HuH-7 (cell line): ENCODE measurements at places on chromosomes 1 and 21.

- no peak for DNase-seq
Observed at GRCh38 chr21:16309250-16309971, 579.6 kb downstream of the USP25 start.

DNA sequence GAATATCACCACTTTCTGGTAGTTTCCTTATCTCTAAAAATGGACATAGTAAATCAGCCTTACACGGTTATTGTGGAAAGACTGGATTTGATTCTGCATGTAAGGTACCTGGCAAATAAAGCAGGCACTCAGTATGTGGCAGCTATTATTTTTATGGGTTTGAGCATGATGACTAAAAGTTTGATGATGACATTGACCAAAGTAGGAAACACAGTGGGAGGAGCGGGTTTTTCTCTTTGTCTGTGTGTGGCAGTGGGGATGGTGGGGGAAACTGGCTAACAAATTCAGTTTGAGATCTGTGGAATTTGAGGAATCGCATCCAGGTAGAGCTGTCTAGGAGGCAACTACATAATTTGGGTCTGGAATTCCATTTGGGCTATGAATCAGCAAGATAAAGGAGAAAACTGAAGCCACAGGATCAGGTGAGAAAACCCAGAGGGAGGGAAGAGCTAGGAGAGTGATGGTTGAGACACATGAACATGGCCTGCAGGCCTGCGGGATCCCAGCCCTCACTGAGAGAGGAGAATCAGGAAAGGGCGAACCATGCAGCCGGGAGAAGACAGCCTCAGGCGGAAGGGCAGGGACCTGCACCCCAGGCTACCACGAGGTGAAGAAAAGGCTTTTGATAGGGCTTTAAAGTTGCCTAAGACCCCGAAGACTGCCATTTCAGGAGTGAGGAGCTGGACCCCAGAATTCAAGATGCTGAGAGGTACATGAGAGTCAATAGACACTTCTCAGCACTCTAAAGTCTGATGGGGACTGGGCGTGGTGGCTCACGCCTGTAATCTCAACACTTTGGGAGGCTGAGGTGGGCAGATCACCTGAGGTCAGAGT lies 52.2 kb downstream of the MEF2D start:
- DNase-seq, result no peak

DNA sequence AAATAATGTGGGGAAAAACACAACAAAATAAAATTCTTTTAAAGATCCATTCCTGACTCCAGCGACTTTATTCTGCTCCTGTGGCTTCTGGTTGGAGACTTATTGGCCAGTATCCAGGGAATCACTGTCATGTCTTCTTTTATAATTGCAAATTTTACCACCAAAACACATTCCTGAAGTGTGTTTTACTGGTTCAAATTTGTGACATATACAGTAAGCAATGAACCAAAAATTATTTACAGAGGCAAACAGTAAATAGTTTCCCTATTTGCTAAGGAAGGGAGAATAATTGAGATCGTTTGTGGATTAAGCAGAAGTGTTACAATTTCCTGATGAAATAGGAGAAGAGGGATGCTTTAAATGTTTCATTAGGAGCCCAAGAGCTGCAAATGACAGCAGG lies 118.7 kb downstream of the ZNF281 start:
- no peak for DNase-seq

DNA sequence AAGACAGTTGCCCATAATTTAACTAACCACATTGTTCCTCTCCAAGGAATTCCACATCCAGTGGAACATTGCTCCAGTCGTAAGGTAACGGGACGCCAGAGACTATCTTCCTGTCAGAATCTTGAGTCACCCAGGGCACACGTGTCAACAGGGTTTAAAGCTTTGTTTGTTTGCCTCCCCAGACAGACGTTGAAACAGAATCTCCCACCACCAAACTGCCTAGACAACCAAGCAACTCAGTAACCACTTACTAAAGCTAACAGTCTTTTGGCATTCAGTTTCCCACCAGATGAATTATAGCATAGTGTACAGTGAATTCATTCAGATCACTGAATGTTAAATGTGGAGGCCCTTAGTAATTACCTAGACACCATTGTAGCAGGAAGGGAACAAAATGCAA lies 439.5 kb downstream of the PLPP3 start:
- DNase-seq, result no peak

- DNase-seq, result no peak
Observed at GRCh38 chr1:34970829-34971228, 14.3 kb downstream of the TMEM35B start.

DNA sequence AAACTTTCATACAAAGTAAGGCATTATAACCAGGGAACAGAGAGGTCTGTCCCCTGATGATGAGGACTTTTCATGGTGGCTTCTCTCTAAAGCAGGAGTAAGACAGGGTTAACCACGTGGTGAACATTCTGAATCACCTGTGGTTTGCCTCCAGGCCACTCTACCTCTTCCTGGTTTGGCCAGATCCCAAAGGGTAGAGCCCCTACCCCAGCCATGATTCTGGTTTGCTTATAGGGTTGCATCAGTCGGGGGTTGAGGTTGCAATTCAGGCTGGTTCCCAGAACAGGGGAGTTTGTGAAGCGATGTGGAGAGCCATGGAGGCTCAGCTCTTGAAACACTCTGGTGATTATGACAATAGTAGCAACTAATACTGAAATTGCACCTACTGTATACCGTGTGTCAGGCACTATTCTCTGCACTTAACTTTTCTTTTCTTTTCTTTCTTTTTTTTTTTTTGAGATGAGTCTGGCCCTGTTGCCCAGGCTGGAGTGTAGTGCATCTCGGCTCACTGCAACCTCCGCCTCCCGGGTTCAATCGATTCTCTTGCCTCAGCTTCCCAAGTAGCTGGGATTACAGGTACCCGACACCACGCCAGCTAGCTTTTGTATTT lies 8.3 kb downstream of the CNR2 start:
- DNase-seq, result no peak

GRCh38 chr1:211697356-211697755 lies 21.9 kb upstream of the NEK2 start:
- DNase-seq, result no peak

- no peak for DNase-seq
Observed at GRCh38 chr1:39117899-39118450, 86.5 kb upstream of the MACF1 start.

DNA sequence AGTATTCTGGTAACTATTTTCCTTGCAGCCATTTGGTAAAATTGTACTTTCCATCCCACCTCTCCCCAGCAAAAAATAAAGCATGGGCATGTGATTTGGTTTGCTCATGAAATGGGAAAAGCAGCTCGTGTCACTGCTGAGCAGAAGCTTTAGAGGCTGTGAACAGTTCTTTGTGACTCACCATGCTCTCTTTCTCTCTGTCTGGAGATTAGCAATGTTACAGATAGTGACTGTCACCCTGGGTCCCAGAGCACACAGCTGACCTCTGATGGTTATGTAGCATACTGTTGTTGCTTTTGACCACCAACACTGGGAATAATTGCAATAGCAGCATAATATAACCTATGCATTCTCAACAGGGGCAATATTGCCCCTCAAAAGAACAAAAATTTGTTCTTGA lies 70.6 kb downstream of the RGS2 start:
- peak; percentile 16 for DNase-seq

DNA sequence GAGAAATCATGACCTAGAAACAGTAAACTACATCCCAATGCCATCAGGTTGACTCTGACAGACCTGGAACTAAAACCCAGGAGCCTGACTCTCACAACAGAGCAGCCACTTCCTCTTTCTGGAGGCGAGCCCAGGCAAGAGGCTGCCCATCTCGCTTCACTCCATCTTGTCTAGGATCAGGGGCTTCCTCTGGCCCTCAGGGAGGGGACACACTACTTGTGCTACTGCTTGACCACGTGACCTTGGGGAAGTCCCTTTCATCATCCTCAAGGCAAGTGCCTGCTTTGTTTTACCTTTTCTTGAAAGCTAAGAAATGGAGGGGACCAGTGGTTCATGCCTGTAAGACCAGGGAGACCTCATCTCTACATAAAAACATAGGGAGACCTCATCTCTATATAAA lies 2.6 kb upstream of the TENT5B start:
- DNase-seq, result no peak

- peak; percentile 93 for DNase-seq
Observed at GRCh38 chr1:35557118-35557610, at the start of gene KIAA0319L. KIAA0319L (minus strand) TSS chr1:35557403; CDS start chr1:35554491, 2,912 bp downstream.

GRCh38 chr1:244393604-244394176 lies 58.0 kb downstream of the ADSS2 start:
- DNase-seq, result no peak

GRCh38 chr1:94000510-94001282 lies 91.5 kb upstream of the GCLM start:
- no peak for DNase-seq

DNA sequence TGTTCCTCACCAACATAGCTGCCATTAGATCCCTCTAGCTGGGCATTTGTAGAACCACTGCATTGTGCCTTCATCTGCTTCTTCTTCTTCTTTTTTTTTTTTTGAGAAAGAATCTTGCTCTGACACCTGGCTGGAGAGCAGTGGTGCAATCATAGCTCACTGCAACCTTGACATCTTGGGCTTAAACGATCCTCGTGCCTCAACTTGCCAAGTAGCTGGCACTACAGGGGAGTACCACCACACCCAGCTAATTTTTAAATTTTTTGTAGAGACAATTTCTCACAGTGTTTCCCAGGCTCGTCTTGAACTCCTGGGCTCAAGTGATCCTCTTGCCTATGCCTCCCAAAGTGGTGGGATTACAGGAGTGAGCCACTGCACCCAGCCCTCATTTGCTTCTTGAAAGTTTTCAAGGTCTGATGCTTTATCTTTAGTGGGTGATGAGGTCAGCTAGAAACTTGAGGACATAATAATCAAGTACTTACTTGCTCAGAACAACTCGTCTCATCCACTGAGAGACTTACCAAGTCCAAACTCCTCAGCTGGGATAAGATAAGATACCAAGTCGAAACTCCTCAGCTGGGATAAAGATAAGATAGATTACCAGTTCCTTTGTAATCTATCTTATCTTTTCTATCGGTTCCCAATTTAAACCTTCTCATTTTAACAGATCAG lies 71.5 kb downstream of the MACF1 start:
- no peak for DNase-seq

- no peak for DNase-seq
Observed at GRCh38 chr1:64489707-64490106, 19.8 kb downstream of the CACHD1 start.

GRCh38 chr1:226875641-226876295 lies 5.4 kb downstream of the PSEN2 start:
- no peak for DNase-seq

GRCh38 chr1:7100479-7100878 lies 315.2 kb downstream of the CAMTA1 start:
- DNase-seq, result no peak

GRCh38 chr1:213993929-213994328 lies 6.2 kb downstream of the PROX1 start:
- DNase-seq, result no peak

DNA sequence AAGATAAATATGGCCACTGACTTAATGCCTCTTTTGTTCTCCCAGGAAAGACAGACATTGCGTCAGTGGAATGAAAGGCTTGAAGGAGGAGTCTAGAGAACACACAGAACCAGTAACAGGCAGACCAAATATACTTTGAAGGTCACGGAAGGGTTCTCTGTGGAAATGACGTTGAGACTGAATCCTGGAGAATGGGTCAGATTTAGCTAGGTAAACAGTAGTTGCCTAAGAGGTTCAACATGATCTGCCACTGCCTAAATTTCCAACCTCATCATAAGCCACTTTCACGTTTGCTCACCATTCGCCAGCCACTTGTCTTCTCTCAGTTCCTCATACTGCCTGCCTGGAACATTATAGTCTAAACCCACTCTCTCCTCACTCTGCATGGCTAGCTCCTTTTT lies 20.5 kb downstream of the PLA2G4A start:
- DNase-seq, result no peak

- peak; percentile 1 for DNase-seq
Observed at GRCh38 chr1:190563230-190563629, 85.6 kb upstream of the BRINP3 start.

DNA sequence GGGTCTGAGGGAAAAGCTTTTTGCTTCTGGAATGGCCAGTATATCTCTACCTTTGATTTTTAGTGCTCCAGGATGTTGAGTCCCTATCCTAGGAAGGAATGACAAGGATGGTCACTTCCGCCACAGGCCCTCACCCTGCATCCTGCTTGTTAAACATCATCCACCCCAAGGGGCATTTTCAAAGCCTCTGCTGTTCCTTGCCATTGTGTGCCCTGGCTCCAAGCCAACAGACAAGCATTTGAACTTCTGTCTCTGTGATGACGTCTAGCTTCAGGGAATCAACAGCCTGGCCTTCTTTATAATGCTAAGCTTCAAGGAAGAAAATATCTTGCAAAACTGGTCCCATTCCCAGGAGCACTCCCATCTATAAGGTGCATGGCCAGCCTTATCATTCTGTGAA lies 12.3 kb upstream of the JAM2 start:
- DNase-seq, result no peak

DNA sequence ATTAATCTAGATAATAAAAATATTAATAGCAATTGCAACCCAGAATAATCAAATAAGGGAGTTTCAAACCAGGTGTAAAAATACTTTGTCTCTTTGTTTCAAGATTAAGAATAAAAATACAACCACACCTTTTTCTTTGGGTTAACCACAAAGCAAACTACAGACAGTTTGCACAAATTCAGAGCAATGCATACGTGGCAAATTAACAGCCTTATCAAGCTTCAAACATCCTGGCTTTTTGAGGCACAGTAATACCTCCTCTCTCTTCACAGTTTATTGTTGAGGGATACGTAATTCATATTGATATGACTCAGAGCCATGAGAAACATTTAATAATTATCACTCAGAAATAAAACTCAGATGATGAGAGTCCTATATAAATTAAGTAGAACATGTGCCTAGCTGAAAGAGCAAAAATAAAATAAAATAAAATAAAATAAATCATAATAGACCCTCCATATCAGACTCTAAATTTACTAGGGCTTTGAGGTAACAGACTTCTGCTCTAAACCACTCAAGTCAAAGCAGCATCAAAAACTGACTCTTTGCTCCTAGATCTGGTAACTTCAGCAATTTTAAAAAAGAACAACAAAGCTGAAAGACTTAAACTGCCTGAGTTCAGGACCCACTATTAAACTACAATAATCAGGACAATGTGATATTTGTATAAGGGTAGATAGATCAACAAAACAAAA lies 11.4 kb downstream of the EDEM3 start:
- no peak for DNase-seq

DNA sequence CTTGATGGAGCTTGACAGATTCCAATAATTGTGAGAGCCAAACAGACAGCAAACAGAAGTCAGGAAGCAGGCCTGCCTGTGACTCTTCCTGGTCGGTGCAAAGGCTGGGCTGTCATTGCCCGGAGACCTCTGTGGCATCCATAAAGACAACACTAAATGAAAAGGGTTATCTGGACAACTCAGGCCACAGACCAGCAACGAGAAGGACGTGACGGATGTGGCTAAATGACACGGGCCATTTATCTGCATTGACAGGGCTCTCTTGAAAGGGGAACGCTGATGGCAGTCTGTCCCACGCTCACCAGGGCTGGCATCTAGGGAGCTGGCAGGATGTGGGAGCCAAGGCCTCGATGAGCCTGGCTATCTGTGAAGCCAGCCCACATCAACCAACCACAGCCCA lies 35.0 kb downstream of the HMGB4 start:
- no peak for DNase-seq

GRCh38 chr1:32525053-32525452 lies 14.2 kb upstream of the ZBTB8A start:
- DNase-seq, result no peak
